ENCODE measurements at places on chromosomes 5 and 9.

DNA sequence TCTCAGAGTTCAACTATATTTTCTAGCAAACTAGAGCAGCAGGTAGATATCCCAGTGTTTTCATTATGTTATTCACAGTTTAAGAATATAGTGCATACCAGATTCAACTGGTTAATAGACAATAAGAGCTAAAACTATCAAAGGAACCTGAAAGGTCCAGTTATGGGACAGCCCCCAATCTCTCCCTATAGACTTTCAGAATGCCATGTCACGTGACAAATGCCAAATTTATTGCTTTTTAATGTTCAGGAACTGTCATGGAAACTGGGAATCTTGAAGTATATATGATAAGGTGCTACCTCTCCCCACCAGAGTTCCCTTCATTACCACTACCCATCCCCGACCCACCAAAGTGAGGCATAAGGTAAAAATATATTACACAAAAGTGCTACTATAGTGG, 629.0 kb upstream of the SEMA6A start:
- DNase-seq: no peak

GRCh38 chr5:153573326-153574033, 83.0 kb downstream of the GRIA1 start:
- no peak for DNase-seq

- DNase-seq: no peak
Measured at GRCh38 chr5:178337334-178337741, 104.7 kb upstream of the PHYKPL start.

DNA sequence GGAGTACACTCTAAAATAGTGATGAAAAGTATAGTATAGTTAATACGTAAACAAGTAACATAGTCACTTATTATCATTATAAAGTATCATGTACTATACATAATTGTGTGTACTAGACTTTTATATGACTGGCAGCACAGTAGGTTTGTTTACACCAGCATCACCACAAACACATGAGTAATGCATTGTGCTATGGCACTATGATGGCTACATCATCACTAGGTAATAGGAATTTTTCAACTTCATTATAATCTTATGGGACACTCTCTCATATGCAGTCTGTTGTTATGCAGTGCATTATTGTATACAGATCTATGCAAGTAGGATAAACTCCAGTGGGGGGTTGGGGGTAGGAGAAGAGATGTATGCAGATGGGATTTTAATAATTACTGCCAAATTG, 52.7 kb upstream of the ELL2 start:
- DNase-seq: no peak

DNA sequence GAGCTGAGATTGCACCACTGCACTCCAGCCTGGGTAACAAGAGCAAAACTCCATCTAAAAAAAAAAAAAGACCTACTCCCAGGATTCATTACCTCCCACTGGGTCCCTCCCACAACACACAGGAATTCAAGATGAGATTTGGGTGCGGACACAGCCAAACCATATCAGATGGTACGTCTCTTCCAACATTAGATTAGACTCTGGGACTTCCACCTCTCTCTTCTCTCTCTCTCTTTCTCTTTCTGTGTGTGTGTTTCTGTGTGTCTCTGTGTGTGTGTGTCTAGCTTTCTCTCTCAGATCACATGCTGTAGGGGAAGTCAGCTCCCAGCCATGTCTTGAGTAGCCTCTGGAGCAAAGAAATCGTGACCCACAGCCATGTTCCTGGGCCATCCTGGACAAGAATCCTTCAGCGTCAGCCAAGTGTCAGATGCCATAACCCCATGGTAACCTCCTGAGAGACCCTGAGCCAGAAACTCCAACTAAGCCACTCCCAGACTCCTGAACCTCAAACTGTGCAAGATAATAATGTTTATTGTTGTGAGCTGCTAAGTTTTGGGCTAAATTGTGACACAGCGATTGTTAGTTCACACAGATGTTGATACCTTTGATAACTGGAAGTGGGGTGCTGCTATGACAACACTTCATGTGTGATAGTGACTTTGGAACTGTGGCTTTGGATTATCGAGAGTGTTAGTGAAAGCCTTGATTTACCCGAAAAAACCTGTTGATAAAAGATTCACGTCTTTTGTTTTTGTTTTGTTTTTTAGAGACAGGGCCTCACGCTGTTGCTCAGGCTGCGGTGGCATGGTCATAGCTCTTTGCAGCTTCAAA, 4.1 kb upstream of the CMBL start:
- DNase-seq: no peak

- no peak for DNase-seq
Measured at GRCh38 chr5:55657443-55657842, 54.7 kb downstream of the SLC38A9 start.

- DNase-seq: no peak
Measured at GRCh38 chr5:45694255-45694814, 1.8 kb downstream of the HCN1 start.

GRCh38 chr5:132294728-132295504, 722 bp downstream of the SLC22A4 start:
- peak; percentile 41 for DNase-seq

DNA sequence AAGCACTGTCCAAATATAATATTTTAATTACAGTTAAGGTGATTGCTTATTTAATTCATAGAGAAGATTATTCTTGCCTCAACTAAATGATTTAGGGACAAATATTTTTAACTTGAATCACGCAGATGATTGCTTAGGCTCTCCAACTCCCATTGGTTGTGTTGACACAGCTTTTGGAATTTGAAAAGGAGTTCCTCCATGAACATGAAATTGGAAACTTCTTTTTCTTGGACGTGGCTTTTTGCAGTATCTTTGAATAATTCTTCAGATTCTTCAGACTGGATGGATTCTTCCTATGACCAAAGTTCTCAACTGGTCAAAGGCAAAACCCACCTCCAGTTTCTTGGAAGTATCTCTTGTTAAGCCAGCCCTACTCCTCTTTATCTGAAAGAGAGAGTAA, 456.4 kb upstream of the KLF4 start:
- DNase-seq: no peak

DNA sequence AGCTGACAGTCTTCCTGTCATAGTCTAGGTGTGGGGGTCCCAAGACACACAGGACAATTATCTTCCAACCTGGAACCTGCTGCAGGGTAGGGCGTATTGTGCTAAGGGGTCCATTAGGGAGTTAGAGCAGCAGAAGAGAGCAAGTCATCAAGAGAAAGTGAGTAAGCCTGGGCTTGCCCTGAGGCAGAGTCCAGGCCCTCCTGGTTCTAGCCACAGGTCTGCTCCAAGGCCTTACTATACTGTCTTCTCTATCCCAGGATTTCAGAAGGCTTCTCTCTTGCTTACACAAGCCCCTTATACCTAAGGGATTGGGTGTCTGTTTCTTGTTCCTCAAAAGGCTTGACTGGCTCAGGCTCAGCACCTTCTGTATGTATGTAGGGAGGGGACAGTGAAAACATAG, 7.7 kb downstream of the P4HA2 start:
- DNase-seq: no peak

DNA sequence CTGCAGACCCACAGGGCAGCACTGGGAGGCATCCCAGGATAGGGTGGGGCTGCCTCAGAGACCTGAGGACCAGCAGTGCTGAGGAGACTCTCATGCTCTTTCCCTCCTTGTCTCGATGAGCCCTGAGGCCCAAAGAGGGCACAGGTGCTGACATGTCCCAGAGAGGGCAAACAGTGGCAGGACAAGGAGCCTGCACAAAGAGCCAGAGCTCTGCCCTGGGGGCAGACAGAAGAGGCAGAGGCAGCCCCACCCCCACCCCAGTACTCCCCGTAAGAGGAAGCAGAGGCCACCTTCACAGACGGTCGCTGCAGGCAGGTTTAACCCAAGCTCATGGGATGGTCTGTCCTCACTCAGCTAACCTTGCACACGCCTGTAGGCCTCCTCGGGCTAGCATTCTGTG, 29.4 kb upstream of the TTLL11 start:
- DNase-seq: no peak

- no peak for DNase-seq
Measured at GRCh38 chr9:137311171-137311985, 9.3 kb upstream of the NRARP start.

DNA sequence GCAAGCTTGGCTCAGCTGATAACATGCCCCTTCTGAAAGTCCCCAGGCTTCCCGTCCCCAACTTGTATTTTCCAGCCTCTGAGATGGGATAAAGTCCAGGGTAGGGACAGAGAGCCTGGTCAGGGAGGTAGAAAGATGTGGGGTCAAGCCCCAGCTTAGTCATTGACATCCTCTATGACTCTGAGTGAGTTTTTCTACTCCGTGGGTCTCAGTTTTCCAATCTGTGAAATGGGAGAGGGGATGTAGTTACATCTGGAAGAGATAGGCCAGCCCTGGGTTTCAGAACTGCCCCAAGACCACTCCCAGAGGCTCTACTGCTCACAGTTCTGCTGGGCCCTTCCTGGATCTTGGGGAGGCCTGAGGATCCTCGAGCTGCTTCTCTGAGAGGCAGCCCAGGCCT, 3.1 kb downstream of the GPRIN1 start:
- DNase-seq: no peak

GRCh38 chr5:10567121-10567591, 3.3 kb downstream of the ANKRD33B start:
- DNase-seq: no peak

DNA sequence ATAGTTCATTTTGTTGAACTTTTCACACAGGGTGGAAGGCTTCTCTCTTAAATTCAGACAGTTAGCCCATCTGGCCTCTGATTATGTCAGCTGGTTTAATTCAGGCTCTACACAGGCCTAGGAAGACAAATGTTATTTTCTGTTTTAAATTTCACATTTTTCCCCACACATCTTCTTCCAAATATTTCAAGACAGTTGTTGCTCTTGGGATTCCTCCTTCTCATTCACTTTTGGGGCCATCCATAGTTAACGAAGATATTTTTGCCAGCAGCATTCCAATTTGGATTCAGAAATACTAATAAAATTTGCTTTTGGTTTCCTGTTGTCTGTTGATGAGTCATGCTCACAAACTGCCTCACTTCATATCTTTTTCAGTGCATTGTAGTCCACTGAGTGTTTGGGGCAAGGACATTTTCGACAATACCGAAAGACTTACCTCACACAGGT, 475.4 kb downstream of the DMAC1 start:
- no peak for DNase-seq

- DNase-seq: no peak
Measured at GRCh38 chr5:95743877-95744276, 12.7 kb downstream of the RHOBTB3 start.

DNA sequence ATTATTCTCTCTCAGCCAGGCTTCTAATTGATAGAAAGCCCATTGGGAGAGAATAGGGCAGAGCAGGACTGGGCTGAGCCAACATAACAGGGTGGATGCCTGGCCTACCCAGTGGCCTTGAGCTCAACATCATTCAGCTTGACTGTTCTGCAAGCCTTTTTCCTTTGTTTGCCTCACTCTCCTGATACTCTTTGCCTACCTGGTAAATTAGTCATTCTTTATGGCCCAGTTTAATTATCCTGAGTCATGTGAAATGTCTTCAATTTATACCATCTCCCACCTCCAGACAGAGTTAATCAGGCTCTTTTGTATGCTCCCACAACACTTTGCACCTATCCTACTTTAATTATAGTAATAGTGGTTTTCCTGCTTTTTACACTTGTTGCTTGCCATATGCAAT, 13.6 kb downstream of the GLRA1 start:
- DNase-seq: no peak

GRCh38 chr5:35233121-35233520, 2.8 kb upstream of the PRLR start:
- no peak for DNase-seq

- DNase-seq: no peak
Measured at GRCh38 chr9:121662359-121662758, 10.9 kb downstream of the DAB2IP start.

DNA sequence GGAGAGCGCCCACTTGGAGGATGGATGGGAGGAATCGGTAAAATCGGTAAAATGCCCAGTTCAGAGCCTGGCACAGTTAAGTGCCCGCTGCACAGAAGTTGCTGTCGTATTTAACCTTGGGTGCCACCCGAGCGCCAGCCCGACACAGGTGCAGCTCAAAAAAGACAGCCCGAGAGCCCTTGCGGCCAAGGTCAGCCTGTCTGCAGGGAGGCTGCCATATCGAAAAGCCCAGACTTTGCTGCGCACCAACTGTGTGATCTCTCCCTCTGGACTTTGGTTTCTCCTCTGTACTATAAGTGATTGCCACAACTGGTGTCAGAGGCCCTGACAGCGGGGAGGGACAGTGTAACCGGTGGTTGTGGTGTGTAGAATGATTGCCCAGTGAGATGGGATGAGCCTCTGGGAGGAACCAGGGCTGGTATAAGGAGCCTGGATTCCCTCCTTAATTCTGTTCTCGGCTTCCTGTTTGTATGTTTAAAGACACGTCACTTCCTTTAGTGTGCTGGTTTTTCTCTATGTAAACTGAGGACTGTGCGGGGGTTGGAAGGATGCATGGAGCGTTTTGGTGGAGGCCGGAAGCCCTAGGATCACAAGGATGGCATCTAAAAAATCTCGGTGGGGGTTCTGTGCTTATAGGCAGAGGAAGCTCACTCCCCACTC, 792 bp downstream of the NTMT1 start:
- DNase-seq: no peak

DNA sequence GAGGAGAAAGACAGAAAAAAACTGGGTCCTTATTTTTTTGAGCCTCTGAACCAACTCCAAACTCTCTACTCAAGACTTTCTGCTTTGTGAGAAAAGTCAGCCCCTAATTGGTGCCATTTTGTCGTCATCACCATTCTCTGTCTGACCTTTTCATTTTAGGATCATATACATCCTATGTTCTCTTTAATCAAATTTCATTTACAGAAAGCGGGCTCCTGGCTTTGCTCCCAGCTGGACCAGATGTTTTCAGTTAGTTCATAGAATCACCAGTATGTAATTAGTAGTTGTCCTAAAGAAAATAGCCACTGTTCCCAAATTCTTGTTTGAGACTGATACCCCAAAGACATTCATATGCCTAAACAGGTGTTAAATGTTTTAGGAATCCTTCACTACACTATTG, 28.6 kb upstream of the SLCO4C1 start:
- no peak for DNase-seq

- DNase-seq: no peak
Measured at GRCh38 chr9:119736491-119737454, 367.5 kb upstream of the BRINP1 start.

DNA sequence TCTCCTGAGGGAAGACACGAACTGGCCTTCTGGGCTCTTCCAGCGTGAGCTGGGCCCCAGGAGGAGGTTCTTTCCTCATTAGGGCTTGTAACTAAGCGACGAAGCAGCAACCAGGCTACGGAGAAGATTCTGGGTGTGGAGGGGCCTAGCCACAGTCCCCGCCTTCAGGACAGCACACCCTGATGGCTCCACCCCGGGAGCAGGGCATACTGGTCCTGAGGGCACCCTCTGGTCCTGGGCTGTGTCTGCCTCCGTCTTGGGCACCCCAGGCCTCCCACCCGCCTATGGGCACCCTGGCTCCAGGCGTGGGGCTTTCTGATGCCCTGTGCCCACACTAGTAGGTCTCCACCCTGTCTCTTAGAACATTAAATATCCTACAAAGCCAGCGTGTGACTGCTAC, 136.4 kb downstream of the OLFM1 start:
- DNase-seq: no peak

- no peak for DNase-seq
Measured at GRCh38 chr5:168366116-168366515, 74.7 kb downstream of the WWC1 start.

- no peak for DNase-seq
Measured at GRCh38 chr9:75974016-75974766, 83.7 kb downstream of the PCSK5 start.
